ENCODE measurements at places on chromosomes 11 and 22. TPM values are rescaled to one million over a fixed set of nuclear protein-coding genes. Genes with fewer than 3 reads are reported as not detected.

- H3K27ac ChIP-seq: no peak overlapping the region
- no peak overlapping the region for H3K4me3 ChIP-seq
- H3K27me3 ChIP-seq: no peaks in the 10 kb centered on the region
- H3K36me3 ChIP-seq: no peaks in the 10 kb centered on the region
- no peak for DNase-seq
Measured at GRCh38 chr22:19824926-19825339, 29.7 kb downstream of the GNB1L start.

GRCh38 chr22:31625661-31626426, 36.2 kb downstream of the PISD start:
- H3K27ac ChIP-seq: peak overlapping the region; percentile 55
- DNase-seq: no peak
- no peaks in the 10 kb centered on the region for H3K36me3 ChIP-seq
- peaks cover 52% of the 10 kb centered on the region for H3K4me1 ChIP-seq

DNA sequence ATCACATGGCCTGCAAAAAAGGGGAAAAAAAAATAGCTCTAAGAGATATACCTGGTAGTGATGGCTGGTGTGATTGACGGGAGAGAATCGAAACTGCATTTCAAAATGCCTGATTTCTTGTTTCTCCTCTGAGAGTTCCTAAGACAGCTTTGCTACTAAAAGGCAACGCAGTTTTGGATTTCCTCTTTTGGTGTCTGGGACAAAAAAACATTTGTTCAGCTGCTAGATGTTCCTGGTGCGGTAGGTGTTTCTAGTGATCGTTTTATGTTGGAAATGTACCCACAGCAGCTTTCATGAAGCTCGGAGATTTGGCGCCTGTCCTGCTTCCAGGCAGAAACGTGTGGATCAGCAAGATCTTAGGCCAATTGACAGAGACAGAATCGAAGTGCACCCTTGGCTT, 18.1 kb downstream of the P2RX3 start:
- H3K36me3 ChIP-seq: peaks cover 3% of the 10 kb centered on the region
- no peak overlapping the region for H3K27ac ChIP-seq
- H3K4me1 ChIP-seq: peaks cover 8% of the 10 kb centered on the region

DNA sequence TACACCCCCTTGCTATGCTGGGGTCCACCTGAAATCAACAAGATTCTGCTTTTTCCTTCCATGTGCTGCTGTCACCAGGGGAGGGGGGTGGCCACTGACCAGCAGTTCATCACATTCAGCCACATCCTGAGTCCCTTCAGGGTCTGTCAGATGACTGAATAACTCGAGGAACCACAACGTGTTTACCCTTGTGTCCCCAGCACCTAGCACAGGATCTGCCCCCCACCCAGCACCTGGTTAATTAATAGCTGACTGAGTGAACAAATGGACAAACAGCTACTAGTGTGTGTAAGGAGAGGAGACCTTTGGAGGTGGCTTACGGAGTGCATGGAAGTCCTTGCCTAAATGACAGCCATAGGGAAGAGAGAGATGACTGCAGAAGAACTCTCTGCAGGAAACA, 119.5 kb upstream of the NCAM1 start:
- peak overlapping the region; percentile 55 for H3K27ac ChIP-seq
- peaks cover 26% of the 10 kb centered on the region for H3K4me1 ChIP-seq
- no peak overlapping the region for H3K4me3 ChIP-seq
- H3K36me3 ChIP-seq: no peaks in the 10 kb centered on the region
- no peak for DNase-seq

GRCh38 chr22:22062306-22062793, 79.8 kb upstream of the TOP3B start:
- H3K4me3 ChIP-seq: no peak overlapping the region
- H3K27me3 ChIP-seq: peaks cover 28% of the 10 kb centered on the region
- H3K36me3 ChIP-seq: no peaks in the 10 kb centered on the region
- no peak for DNase-seq
- no peak overlapping the region for H3K27ac ChIP-seq

DNA sequence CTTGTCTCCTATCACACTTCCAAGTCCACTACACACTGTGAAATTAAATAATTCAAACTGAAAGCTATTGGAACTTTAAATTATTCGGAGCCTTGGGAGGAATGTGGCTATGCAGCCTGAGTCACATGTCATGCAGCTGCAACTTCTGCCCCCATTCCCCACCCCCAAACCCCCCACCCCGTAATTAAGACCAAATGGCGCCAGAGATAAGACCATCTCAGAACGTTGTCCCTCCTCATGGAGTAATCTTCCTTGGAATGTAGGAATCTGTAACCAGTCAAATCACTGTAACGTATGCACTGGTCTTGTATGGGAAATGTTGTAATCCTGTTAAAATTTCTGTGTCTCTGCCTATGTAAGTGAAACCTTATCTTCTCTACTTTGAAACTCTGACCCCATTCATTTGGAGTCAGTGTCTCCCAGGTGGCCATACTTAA, 37.0 kb downstream of the GAB2 start:
- H3K27me3 ChIP-seq: peaks cover 3% of the 10 kb centered on the region
- H3K4me3 ChIP-seq: no peak overlapping the region
- peaks cover 8% of the 10 kb centered on the region for H3K36me3 ChIP-seq
- no peak for DNase-seq

GRCh38 chr22:20551805-20552442, 44.5 kb downstream of the MED15 start:
- peak overlapping the region; percentile 98 for H3K27ac ChIP-seq
- H3K4me3 ChIP-seq: peak overlapping the region; percentile 92
- peaks cover 16% of the 10 kb centered on the region for H3K36me3 ChIP-seq
- no peak for DNase-seq

Gene HEPACAM
- not detected for total RNA-seq

Gene GAL3ST1
- total RNA-seq: not detected

GRCh38 chr22:48893288-48894063, 934.2 kb downstream of the BRD1 start:
- no peak overlapping the region for H3K27ac ChIP-seq
- H3K4me3 ChIP-seq: no peak overlapping the region
- DNase-seq: no peak
- no peaks in the 10 kb centered on the region for H3K27me3 ChIP-seq

DNA sequence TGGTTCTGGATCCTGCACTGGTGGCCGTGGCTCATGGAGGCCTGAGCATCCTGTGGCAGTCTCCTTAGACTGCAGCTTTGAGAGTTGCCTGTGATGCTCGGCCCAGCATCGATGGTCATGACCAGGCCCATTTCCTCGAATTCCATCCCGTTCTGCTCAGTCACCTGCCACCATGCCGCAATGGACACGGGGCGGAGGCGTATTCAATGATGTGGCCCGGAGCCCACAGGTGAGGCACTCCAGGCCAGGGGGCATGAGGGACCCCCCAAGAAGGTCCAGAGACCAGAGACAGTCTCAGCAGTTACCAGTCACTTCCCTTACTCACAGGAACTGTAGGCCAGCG, 53.6 kb downstream of the SHANK2 start:
- no peak overlapping the region for H3K27ac ChIP-seq
- no peaks in the 10 kb centered on the region for H3K4me1 ChIP-seq
- no peaks in the 10 kb centered on the region for H3K36me3 ChIP-seq
- DNase-seq: peak; percentile 25

DNA sequence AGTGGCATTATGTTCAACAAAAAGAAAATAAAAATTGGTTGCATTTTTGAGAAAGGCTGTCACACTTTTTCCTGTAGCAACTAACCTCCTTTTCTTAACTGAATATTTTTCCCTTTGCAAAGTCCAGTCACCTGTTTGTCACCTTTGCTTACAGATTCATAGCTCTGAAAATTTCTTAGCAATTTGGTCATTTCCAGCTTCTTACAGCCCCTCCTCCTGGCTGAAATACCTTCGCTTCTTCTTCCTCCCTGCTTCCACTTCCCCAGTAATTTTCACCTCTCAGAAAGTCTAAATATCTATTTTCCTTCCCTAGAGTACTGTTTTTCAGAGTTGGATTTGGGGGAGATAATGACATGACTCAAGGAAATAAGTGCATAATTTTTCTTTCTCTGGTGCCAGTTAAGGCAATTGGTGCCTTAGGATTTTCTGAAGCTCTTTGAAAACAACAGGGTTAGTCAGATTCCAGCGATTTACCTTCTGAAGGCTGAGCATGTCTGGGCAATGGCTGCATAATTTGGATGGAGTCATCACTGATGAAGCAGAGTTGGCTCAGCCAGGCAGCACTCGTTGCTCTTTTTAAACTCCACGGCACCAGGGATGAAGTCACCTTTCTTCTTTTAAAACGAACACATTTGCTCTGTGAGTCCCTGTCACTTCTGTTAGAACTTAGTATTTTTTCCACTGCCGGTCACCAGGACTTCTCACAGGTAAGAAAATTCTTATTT, 62.1 kb upstream of the AMOTL1 start:
- H3K27ac ChIP-seq: no peak overlapping the region
- H3K36me3 ChIP-seq: no peaks in the 10 kb centered on the region
- H3K4me1 ChIP-seq: no peaks in the 10 kb centered on the region
- peaks cover 6% of the 10 kb centered on the region for H3K27me3 ChIP-seq
- no peak for DNase-seq

DNA sequence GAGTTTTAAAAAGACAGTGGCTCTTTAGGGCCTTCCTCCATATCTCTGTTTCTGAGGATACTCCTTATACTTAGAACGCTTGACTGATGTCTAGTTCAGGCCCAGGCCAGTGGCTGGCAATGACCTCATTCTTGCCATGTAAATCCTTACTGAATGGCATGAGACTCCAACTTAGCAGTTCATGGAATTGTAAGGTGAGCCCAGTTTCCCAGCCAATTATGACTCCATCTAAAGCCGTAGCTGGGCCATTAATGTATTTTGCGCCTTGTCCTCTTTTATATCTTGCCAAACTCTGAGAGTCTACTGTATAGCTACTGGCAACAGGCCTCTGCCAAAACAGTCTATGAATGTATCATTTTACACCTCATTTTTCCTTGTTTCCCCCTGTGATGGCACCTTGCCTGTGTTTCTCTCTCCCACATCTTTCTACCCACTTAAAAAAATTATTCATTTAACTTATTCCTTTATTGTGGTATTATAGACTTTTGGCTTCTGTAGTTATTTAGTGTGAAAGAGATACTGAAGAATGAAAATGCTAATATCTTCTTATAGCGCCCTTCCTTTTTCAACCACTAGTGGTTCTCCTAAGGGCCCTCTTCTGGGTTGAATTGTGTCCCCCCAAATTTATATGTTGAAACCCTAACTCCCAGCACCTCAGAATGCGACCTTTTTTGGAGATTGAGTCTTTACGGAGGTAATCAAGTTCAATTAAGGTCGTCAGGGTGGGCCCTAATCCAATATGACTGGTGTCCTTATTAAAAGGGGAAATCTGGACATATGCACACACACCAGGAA, 67.4 kb downstream of the ZNRF3 start:
- peaks cover 14% of the 10 kb centered on the region for H3K4me1 ChIP-seq
- no peak for DNase-seq
- peaks cover 13% of the 10 kb centered on the region for H3K36me3 ChIP-seq
- H3K27ac ChIP-seq: no peak overlapping the region

Gene RFPL3
- total RNA-seq: not detected

- H3K27ac ChIP-seq: no peak overlapping the region
- peaks cover 46% of the 10 kb centered on the region for H3K4me1 ChIP-seq
- no peaks in the 10 kb centered on the region for H3K27me3 ChIP-seq
- H3K4me3 ChIP-seq: no peak overlapping the region
- peaks cover 12% of the 10 kb centered on the region for H3K36me3 ChIP-seq
Measured at GRCh38 chr11:108220721-108221336, 1.6 kb downstream of the NPAT start.

- no peak overlapping the region for H3K4me3 ChIP-seq
- H3K4me1 ChIP-seq: no peaks in the 10 kb centered on the region
- H3K27ac ChIP-seq: no peak overlapping the region
- no peaks in the 10 kb centered on the region for H3K36me3 ChIP-seq
Measured at GRCh38 chr11:92838759-92839310, 130.6 kb upstream of the MTNR1B start.

GRCh38 chr11:33735271-33736147, 714 bp downstream of the CD59 start:
- DNase-seq: peak; percentile 80
- H3K27ac ChIP-seq: peak overlapping the region; percentile 11
- H3K27me3 ChIP-seq: peaks cover 3% of the 10 kb centered on the region
- H3K4me3 ChIP-seq: peak overlapping the region; percentile 82
- no peaks in the 10 kb centered on the region for H3K36me3 ChIP-seq

Gene FXYD2
- total RNA-seq: 0.14 TPM

GRCh38 chr11:28105869-28106268, 2.1 kb downstream of the KIF18A start:
- H3K27ac ChIP-seq: no peak overlapping the region
- H3K36me3 ChIP-seq: peaks cover 4% of the 10 kb centered on the region
- no peaks in the 10 kb centered on the region for H3K27me3 ChIP-seq
- DNase-seq: no peak
- peaks cover 26% of the 10 kb centered on the region for H3K4me1 ChIP-seq
- peak overlapping the region; percentile 94 for H3K4me3 ChIP-seq

DNA sequence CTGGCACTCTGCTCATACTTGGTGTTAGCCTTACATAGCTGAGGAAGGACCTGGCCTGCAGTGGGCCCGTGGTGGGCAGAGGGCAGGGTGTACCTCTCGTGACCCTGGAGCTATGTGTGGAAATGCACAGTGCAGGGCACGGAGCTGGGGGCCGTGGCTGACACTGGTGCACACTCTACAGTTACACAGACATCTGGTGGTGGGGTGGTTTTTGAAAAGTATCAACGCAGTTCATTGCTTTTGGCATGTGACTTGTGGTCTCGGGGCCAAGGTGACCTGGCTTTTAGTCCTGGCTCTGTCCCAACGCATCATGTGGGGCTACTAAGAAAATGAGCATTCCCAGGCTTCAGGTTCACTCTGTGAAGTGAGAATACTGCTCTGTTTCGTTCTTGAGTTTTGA, 553.6 kb downstream of the NTM start:
- H3K27ac ChIP-seq: no peak overlapping the region
- no peak for DNase-seq
- no peaks in the 10 kb centered on the region for H3K36me3 ChIP-seq
- H3K27me3 ChIP-seq: peaks cover 2% of the 10 kb centered on the region
- no peaks in the 10 kb centered on the region for H3K4me1 ChIP-seq

Gene XKR3
- not detected for total RNA-seq

- no peak overlapping the region for H3K27ac ChIP-seq
- no peak overlapping the region for H3K4me3 ChIP-seq
- no peaks in the 10 kb centered on the region for H3K27me3 ChIP-seq
- H3K4me1 ChIP-seq: peaks cover 35% of the 10 kb centered on the region
- DNase-seq: no peak
- peaks cover 4% of the 10 kb centered on the region for H3K36me3 ChIP-seq
Measured at GRCh38 chr11:35105319-35106079, 33.5 kb upstream of the CD44 start.

DNA sequence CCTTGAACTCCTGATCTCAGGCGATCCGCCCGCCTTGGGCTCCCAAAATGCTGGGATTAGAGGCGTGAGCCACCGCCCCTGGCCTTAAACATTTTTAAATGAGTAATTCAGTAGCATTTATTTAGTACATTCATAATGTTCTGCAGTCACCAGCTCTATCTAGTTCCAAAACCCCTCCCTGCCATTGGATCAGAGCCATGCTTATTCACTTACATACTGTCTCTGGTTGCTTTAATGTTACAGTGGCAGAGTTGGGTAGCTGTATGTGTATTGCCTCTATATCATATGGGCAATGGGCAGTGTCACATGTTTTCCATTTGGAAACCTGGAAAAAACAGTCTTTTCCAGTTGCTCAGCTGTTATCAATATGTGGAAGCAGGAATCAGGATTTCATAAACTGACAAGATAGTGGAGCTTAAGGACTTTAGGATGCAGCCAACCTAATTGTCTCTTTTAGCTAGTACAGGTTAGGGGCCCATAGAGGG, 10.5 kb downstream of the COA4 start:
- peaks cover 7% of the 10 kb centered on the region for H3K36me3 ChIP-seq
- DNase-seq: no peak
- no peak overlapping the region for H3K4me3 ChIP-seq
- peaks cover 2% of the 10 kb centered on the region for H3K4me1 ChIP-seq

Gene TMPRSS13
- 0.19 TPM for total RNA-seq

GRCh38 chr11:87438416-87438815, 400.7 kb downstream of the TMEM135 start:
- no peaks in the 10 kb centered on the region for H3K4me1 ChIP-seq
- DNase-seq: no peak
- no peak overlapping the region for H3K27ac ChIP-seq
- no peak overlapping the region for H3K4me3 ChIP-seq

Gene DAGLA
- total RNA-seq: 0.08 TPM

Gene CCDC73
- total RNA-seq: 0.10 TPM

Gene BANF1
- total RNA-seq: 376 TPM
